ENCODE measurements at places on chromosomes 1 and 21.
A peak's percentile ranks its signal among the peaks of the same experiment; 100 is the strongest.

DNA sequence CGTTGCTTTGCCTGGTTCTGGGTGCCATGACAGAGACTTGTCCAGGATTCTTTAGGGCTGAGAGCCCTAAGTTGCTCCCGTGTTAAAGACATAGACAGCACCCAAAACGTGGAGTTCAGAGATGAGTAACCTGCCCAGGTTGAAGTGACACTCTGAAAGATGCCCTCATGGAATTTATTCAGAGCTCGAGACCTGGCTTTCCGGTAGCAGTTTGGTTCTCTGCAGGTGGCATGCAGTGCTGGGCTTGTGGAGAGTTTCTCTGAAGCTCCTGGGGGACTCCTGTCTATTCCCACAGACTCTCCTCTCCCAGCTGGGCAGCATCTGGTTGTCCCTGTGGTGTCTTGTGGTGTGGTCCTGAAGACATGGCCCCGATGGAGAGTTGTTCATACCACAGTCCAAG, 241.0 kb downstream of the RHOU start:
- no peak for DNase-seq

DNA sequence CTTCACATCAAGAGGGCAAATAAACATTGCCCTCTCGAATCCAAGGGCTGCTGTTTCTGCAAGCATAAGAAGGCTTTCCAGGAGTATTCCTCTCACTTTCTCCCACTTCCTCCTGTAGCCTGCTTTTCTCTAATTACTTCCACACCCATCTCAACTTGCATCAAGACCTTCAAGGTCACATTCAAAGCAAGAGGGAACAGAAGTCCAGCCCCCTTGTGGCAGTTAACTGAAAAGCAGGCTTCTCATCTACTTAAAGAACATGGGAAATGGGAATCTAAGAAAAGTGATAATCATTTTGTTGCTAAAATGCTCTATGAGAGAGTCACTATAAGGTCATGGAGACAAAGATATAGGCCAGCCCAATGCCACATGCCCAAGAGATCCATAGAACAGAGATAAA, 874.4 kb downstream of the KCNT2 start:
- DNase-seq: no peak

DNA sequence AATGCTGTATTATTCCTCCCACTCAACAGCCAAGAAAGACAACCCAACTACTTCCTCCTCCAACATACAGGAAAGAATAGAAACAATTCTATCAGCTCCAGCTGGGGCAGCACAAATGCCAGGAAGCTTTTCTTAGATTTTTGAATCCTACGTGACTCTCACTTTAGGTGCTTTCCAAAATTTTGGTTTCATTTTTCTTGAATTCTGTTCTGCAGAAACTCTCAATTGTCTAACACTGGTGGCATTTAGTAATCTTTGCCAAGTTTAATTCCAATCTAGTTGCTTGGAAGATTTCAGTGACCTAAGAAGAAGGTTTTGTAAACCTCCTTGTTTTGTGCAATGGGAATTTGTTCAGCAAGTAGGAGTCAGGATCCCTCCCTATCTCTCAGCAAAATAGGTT, 37.1 kb upstream of the DOCK7 start:
- DNase-seq: peak; percentile 65

GRCh38 chr21:44925378-44925755, 4.7 kb upstream of the ITGB2 start:
- DNase-seq: no peak

GRCh38 chr1:202812176-202813026, 1.6 kb downstream of the PCAT6 start:
- DNase-seq: no peak

GRCh38 chr1:206472024-206472423, 1.7 kb downstream of the IKBKE start:
- no peak for DNase-seq

DNA sequence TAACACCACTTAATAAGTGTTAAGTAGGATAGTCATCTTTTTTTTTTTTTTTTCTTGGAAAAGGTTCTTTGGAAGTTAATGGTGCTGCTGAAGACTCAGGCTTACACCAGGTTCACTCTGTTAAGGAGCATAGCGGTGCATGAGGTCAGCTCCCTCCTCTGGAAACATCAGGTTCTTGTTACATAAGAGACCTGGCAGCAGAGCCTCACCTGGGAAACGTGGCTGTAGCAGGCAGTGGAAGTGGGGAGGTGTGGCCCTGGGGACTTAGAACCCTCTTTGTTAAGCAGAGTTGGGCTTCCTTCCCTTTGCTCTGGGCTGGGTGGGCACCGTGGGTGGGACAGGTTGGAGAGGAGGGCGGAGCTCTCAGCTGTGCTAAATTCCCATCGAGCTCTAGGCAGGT, 104.1 kb downstream of the CNIH3 start:
- no peak for DNase-seq

DNA sequence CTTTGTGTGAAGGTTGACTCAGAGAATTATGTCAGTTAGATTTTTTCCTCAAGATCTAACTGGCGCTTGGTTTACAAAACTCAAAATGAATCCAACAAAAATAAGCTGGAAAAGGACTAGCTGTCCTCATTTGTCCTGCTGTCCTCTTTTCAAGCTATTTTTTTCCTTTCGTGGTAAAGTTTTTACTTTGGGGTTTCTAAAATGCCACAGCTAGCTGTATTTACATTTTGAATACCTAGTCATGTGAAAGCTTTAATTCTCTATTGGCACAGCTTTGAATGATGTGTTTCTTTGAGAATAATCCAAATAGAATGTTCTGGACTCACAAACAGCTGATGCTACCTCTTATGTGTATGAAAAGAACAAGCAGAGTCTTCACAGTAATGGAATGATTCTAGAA, 673.6 kb upstream of the NR5A2 start:
- DNase-seq: no peak

- DNase-seq: no peak
These were observed 121.5 kb downstream of the LMO4 start for GRCh38 chr1:87450136-87450535.

DNA sequence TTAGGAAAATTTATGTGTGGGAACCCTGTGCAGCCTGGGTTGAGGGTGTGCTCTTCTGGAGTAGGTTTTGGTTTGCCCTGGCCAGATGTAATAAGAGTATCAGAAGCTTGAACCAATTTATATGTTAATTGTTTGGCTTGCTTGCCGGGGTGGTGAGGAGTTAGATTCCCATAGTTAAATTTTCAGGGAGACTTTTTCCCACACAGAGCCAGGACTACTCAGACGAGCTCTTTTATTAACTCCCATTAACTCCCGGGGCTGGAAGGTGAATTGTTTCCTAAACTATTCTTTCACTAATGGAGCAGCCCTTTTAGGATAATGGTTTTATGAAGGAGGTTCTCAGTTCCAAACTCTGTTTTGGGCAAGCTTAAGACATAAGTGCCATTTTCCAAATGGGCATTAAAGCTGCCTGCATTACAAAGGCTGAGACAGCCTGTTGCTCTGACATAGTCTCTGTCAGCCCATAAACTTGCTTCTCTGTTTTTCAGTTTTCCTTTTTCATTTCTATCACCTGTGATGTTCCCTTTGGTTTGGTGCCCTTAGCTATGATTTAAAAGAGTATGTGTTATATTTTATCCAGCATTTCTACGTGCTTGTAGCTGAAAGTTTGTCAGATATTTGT, 18.0 kb upstream of the RAB3GAP2 start:
- DNase-seq: no peak

DNA sequence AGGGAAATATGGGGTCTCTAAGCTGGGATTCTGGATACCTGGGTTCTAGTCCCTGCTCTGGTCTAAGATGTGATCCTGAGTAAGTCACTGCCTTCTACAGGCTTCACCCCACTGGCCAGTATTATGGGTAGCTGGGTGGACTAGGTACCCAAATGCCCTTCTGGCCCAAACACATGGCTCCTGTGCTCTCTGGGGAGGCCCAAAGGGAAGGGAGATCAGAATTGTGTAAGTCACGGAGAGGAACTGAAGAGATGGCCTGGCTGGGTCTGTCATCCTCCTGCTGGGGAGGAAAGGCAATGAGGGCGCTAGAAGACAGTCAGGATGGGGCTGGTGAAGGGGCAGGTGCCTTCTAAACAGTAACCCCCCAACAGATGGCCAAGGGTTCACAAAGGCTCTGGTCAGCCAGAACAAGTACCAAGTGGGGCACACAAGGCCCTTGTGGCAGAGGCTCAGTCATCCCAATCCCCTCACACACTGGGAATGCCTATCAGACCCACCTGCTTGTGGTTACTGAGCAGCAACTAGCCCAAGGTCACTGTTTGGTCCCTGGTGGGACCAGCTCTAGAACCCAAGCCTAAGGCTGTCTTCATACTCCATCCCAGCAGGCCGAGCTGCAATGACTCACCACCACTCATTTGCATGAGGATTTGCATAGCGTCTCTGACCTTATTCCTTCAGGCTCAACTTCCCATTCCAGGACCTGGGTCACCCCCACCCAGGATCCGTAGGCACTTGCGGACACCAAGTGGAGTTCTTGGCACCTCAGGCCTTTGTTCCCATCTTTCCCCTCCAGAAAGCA, 9.2 kb downstream of the MEF2D start:
- no peak for DNase-seq

- DNase-seq: no peak
These were observed 83.9 kb downstream of the TRABD2B start for GRCh38 chr1:47913225-47913823.

DNA sequence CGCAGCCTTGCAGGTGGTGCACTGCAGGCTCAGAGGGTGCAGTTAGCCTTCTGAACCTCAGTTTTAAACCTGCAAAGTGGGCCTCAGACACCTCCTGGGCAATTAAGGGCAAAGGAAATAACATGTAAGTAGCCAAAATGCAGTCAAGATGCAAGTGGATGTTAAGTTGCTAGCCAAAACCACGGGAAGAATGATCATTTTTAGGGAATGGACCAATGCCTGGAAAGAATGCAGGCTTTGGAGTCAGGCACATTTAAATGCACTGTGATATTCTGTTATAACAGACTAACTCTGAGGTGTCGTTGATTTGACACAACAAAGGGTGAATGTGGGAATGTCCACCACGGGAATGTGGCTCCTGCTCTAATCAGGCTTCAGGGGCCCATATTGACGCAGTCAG, 57.9 kb upstream of the PTGFRN start:
- no peak for DNase-seq

- DNase-seq: no peak
These were observed 117.2 kb downstream of the PLPPR5 start for GRCh38 chr1:98887507-98887906.

DNA sequence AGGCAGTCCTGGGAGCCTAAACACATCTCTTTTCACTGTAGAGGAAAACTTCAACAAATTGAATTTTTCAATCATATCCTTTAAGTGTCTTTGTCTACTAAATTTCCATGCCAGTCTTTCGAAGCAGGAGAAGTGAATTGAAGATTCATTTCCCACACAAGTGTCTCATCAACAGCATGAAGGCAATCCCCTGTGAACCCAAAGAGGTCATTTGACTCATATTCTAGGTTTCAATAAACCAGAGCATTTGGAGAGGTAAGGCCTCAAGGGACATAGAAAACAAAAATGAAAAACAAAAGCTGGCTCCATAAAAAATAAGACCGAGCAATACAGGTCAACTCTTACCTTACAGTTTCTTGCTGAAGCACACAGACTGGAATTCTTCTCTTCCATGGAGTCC, 94.1 kb upstream of the ATP1B1 start:
- DNase-seq: no peak

DNA sequence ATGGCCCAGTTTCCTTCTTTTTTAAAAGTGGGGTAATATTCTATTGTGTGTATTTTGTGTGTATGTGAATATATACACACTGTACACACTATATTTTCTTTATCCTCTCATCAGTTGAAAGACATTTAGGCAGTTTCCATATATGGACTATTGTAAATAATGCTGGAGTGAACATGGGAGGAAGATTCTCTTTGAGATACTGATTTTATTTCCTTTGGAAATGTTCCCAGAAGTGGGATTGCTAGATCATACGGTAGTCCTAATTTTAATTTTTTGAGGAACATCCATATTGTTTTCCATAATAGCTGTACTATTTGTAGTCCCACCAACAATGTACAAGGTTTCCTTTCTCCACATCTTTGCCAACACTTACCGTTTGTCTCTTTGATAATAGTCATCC, 51.0 kb downstream of the F3 start:
- DNase-seq: no peak

DNA sequence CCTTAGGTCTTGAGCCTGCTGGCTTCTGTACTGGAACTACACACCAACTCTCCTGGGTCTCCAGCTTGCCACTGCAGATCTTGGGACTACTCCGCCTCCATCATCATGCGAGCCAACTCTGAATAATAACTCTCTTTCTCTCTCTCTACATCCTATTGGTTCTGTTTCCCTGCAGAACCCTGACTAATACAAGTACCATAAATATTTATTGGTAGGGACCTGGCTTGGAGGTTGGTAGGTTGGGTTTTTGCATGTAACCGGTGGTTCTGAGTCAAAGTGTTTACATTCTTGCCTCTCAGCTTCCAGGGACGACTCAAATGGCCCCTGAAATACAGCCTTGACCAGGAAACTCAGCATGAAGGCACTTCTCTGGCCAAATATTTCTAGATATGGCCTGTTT, 110.4 kb downstream of the KCND3 start:
- no peak for DNase-seq

DNA sequence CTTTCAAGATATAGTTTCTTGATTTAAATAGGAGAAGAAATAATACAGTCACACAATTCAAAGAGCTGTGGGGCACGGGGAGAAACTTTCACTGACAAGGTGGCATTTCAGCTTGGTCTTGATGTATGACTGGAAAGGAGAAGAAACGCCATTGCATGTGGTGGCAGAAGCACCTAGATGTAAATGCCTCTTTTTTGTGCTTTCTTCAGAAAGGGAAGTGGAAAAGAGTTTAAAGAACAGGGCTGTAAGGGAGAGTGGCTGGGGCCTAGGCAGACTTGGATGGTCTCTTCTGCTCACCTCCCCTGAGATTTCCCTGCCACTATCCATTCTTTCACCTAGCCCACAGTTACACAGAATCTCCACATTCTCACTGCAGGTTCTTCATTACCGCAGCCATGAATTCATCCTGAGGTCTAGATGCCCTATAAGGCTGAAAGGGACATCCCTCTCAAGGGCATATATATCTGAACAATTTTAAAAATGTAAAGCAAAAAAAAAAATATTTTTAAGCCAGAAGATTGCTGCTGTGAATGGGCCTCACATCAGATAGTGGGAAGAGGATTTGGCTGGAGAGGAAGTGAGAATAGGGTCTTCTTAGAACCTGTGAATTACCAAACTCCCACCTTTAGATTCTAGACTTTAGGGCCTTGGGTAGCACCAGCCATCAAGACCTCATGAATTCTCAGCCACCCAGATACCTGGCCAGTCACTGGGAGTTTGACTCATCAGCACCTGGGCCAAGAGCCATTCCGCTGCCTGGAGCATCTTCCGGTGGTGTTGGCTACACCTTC, 23.4 kb downstream of the CACNA1E start:
- DNase-seq: no peak

- DNase-seq: no peak
These were observed 58.4 kb downstream of the OVGP1 start for GRCh38 chr1:111369177-111369576.

GRCh38 chr1:234967121-234967520, 161.5 kb downstream of the TOMM20 start:
- no peak for DNase-seq

Data from BJ (cell line).